ENCODE measurements at places on chromosomes 3 and 15.

GRCh38 chr3:160643994-160644393 lies 33.0 kb upstream of the ARL14 start:
- no peak for DNase-seq

DNA sequence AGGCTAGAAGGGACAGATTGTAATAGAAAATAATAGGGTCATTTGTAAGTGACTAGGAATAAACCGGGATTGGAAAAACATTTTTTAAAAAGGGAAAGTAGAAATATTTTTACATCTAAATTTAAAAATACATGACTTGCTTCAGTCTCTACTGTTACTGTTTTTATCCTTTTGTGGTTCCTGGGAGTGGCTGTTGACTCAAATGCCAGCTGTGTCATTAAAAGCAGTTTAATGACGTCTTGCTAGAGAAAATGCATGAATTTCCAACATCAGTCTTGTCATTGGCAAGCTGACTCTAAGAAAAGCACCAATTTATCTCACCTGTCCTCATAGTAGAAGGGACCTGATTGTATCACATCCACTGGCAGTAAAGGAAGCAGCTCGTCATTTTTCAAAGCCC lies 16.7 kb upstream of the LCMT2 start:
- DNase-seq, result no peak

DNA sequence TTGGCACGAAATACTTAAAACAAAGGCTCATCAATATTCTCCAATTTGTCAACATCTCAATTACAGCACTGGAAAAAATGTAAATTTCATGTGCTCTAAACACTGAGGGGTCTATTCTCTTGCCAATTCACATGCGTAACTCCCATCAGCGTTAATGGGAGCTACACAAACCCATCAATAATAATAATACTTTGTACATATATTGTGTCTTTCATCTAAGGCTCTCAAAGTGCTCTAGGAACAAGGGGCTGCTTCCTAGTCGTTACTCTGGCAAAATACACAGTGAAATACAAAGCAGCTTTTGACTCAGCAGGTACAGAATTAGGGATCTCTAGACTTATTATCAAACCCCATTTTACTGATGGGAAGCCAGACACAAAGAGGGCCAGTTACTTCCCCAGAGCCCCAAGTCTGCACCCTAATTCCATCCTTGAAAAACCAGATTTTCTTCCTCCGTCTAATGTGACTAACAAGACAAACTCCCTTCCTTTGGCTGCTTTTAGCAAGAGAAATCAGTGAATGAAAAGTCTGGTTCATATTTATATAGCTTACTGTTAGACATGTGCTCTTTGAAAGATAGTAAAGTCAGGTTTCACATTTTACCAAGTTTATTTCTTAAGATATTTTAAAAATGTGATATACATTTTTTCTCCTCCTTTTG lies 20.0 kb downstream of the MEIS2 start:
- DNase-seq, result no peak

DNA sequence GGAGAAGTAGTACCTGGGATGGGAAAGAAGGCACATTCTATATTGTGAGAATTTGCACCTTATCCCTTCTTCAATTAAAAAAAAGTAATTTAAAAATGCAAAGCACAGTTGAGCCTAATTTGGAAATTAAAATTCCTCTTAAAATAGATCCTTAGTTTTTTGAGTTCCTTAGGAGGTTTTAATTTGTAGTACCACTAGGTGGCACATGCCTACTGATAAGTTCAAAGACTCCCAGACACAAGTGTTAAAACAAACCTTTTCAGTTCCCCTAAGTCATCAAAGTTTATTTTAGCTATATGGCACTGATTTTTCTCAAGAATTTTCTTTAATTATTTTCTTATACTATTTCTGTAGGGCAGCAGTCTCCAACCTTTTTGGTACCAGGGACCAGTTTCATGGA lies 127.6 kb upstream of the AZI2 start:
- DNase-seq, result peak; percentile 4

- no peak for DNase-seq
These were observed 124.3 kb downstream of the FBLN2 start for GRCh38 chr3:13673207-13673606.

DNA sequence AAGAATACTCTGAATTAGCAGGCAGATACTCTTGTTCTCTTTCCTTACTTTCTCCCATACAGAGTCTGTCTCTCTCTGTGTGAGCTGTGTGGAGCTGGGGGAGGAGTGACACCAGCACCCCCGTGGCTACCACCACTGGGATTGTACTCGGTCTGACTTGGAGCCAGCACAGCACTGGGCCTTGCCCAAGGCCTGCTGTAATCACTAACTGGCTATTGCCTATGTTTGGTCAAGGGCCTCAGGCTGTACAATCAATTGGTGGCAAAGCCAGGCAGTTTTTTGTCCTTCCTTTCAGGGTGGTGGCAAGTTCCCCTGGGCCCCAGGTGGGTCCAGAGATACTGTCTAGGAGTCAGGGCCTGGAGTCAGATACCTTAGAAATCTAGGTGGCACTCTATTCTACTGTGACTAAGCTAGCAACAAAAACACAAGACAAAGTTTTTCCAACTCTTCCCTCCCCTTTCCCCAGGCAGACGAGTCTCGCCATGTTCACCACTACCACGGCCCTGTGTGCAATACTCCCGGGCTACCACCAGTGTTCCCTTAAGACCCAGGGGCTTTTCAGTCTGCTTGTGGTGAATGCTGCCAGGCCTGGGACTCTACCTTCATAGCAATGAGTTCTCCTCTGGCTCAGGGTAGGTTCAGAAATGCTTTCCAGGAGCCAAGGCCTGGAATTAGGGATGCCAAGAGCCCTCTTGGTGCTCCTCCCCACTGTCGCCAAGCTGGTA lies 151.8 kb downstream of the KCNAB1 start:
- DNase-seq, result no peak

DNA sequence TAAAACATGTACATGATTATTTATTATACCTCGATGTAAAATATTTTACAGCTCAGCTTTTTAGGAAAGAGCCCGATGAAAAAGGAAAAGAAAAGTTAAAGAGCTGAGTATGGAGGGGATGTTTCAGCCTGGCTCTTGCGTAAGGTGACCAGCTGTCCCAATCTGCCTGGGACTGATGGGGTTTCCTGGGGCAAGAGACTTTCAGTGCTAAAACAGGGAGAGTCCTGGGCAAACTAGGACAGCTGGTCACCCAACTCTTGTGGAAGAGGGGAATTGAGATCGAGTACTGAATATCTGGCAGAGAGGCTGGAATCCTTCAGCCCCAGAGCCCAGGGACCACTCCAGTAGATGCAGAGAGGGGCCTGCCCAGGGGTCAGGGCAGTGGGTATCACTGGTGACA lies 21.0 kb downstream of the DUOX2 start:
- DNase-seq, result no peak

GRCh38 chr3:99875581-99875928 lies 57.9 kb downstream of the CMSS1 start:
- DNase-seq, result no peak

DNA sequence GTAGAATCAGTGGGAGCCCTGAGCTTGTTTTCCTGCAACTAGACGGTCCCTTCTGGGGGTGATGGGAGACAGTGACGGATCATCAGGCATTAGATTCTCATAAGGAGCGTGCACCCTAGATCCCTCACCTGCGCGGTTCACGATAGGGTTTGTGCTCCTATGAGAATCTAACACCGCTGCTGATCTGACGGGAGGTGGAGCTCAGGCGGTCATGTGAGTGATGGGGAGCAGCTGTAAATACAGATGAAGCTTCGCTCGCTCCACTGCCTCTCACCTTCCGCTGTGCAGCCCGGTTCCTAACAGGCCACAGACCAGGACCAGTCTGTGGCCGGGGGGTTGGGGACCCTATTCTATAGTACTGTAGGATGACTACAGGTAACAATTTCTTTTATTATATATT lies 154.7 kb downstream of the CHSY1 start:
- DNase-seq, result no peak

- no peak for DNase-seq
These were observed 16.5 kb downstream of the ABHD5 start for GRCh38 chr3:43707266-43707665.

DNA sequence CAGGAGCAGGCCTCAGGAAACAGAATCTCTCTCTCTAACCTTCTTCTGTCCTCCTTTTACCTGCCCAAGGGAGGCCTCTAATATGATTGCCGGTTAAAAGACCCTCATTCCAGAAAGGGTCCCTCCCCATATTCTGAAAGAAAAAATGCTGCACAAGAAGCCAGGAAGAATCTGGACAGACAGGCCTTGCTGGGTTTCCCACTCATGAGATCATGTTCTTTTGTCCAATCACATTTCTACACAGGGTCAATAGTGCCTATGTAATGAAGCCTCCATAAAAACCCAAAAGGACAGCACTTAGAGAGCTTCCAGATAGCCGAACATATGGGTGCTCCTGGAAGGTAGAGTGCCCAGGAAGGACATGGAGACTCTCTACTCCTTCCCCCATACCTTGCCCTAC lies 146.0 kb downstream of the MYO9A start:
- no peak for DNase-seq

DNA sequence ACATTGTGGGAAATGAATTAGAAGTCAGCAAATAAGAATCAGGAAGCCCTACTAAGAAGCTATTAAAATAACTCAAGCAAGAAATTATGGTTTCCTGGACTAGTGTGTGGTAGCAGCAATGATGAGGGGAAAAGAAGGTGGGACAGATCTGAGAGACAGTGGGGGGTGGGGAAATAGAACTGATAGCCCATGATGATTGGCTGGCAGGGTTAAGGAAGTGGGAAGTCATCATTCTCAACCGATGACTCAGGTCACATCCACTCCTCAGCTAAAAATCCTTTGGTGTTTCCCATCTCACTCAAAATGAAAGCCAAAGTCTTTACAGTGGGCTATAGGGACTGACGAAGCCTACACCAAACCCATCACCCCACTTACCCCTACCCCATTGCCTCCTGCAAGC lies 153.9 kb upstream of the ARHGEF26 start:
- DNase-seq, result no peak

- DNase-seq, result no peak
These were observed 2.8 kb upstream of the GNAI2 start for GRCh38 chr3:50233176-50233575.

GRCh38 chr15:80531388-80531787 lies 127.2 kb downstream of the ARNT2 start:
- no peak for DNase-seq

GRCh38 chr3:41199866-41200668 lies 762 bp downstream of the CTNNB1 start:
- no peak for DNase-seq

GRCh38 chr3:140433431-140433830 lies 244.4 kb upstream of the TRIM42 start:
- DNase-seq, result no peak
